NCI-H1092 (cell line): ENCODE measurements at places on chromosomes 13 and 19.

GRCh38 chr13:28539625-28540286 lies 44.8 kb upstream of the FLT1 start:
- DNase-seq, result no peak

- no peak for DNase-seq
Measured at GRCh38 chr13:23146006-23146405, 34.8 kb upstream of the SGCG start.

DNA sequence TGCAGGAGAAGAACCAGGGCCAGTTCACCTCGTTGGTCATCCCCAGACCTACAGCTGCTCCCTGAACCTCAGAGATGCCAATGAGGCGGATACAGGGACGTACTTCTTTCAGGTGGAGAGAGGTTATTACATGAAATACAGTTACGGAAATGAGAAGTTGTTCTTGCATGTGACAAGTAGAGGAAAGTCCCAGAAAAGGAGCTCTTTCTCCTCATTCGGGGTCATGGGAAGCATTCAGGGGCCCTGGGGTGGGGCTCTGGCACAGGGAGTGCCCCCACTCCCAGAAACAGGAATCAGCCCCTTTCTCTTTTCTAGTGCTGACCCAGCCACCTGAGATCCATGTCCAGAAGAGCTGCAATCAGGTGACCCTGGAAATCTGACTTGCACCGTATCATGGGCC lies 4.5 kb upstream of the SIGLEC9 start:
- no peak for DNase-seq

GRCh38 chr19:51938936-51939335 lies 11.7 kb downstream of the ZNF613 start:
- DNase-seq, result no peak

- DNase-seq, result no peak
Measured at GRCh38 chr13:111521030-111521429, 200.6 kb downstream of the TEX29 start.

GRCh38 chr19:58586133-58586765 lies 13.1 kb upstream of the MZF1 start:
- DNase-seq, result no peak

- DNase-seq, result no peak
Measured at GRCh38 chr19:35750167-35750566, 1.8 kb downstream of the LIN37 start.

DNA sequence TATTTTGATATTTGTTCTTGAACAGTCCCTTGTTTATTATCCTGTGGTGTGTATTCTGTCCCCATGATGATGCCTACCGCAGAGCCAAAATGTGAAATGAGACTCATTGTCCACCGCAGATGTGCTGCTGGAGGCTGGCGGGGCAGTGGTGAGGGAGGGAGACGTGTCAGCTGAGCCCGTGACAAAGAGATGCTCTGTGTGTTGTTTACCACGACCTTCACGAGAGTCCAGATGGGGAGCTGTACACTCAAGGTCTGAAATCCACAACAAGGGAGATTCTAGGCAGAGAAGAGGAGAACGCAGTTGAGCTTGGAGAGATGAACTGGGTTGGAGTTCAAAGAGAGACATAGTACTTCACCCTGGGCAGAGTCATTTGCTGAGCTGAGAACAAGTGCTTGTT lies 20.8 kb upstream of the AMER2 start:
- no peak for DNase-seq

DNA sequence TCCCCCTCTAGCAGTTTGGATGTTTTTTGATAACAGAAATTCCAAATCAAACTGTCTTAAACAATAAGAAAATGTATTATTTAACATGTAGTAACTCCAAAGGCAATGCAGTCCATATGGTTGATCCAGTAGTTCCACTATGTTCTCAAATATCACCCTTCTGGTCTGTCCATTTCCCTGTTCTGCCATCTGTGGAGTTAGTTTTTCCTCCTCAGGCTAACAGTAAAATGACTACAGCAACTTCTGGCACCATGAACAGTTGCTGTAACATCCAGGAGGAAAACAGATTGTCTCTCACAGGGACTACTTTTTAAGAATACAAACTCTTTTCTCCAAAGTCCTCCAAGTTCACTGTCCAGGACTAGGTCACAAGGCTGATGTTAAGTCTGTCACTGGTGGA lies 455.4 kb downstream of the FGF14 start:
- DNase-seq, result no peak

GRCh38 chr13:50225193-50226155 lies 210.2 kb downstream of the KCNRG start:
- no peak for DNase-seq

DNA sequence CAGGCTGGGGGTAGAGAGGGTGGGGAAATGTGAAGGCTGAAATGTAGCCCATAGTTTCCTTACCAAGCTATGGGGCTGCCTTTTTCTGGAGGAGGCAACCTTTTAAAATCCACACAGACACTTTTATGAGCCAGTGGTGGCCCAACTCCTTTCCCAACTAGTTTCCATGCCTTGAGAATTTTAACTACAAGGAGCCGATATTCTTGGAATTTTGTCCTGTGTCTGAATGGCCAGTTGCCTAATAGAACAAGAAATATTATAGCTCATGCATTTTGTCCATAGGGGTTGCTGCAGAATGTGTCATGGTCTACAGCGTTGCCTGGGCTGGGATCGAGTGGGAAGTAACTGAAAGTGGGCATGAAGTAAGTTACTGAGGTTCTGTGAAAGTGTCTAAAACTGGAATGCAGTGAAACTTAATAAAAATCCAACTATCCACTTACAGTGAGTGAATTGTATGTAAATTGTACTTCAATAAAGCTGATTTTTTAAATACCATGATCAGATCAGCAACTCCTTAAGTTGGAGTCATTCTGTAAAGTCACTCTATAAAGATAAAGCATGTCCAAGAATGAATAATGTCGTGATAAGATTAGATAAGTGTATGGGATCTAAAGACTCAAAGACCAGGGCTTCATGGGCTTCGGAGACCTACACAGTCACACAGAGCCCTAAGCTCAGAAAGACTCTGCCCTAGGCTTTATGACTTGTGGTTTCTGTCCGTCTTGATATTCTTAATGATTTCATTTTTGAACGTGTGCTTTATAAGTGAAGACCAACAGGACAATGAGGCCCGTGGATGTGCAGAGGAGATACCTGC lies 122.6 kb upstream of the FNDC3A start:
- no peak for DNase-seq

- DNase-seq, result no peak
Measured at GRCh38 chr13:93326234-93326811, 99.7 kb downstream of the GPC6 start.

- DNase-seq, result peak; percentile 72
Measured at GRCh38 chr13:101416181-101417042, at the start of gene NALCN. NALCN (minus strand) TSS chr13:101416508; CDS start chr13:101399126, 17,382 bp downstream.

DNA sequence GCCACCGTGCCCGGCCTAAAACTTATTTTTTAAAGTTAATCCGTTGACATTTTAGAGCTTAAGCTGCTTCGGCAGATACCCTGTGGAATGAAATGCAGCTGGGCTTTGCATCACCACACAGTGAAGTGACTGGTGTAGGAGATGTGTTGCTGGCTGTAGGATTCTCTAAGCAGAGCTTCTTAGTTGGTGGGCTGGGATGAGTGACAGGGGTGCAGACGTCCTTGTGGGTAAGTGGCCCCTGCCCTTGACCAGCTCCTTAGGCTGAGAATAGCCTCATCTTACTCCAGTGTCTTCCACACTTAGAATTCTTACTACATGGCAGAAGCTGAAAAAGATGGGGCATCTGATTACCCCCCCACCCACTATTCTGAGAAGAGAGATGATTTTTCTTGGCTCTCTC lies 11.6 kb downstream of the GATAD2A start:
- DNase-seq, result no peak

GRCh38 chr13:26806891-26807290 lies 46.3 kb upstream of the GPR12 start:
- no peak for DNase-seq

DNA sequence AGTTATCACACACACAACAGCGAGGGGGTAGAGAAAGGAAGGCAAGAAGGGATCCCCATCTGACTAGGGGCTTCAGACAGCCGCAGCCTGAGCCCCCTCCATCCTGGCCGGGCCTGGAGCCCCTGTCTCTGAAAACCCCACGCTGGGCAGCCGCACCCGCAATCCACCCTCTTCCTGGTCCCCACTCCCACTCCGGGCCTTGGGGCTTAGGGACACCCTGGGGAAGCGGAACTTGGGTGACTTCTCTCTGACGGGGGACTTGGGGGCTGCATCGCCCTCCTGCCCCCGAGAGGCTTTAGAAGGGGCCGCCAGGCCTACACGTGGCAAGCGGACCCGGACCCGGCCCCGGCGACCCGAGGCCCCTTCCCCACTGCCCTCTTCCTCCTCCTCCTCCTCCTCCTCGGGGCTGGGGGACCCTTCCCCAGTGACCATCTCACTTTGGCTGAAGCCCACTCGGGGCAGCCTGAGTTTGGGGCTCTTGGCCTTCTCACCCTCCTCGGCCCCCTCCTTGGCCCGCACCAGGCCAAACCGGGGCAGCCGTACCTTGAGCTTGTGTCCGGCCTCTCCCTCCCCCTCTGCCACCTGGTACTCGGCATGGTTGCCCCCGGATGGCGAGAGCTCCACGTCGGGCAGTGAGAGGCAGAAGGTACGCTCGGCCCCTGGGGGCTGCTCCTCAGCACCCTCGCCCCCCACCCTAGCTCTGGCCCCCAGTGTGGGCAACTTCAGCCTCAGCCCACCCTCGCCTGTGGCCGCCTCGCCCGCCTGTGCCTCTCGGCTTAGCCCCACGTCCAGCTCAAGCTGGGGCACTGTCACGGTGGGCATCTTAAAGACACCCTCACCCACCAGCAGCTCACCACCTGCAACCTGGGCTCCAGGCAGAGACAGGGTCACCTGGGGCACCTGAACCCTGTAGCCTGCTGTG lies 4.2 kb upstream of the HIPK4 start:
- no peak for DNase-seq

- DNase-seq, result no peak
Measured at GRCh38 chr13:59477011-59477410, 686.7 kb downstream of the DIAPH3 start.

DNA sequence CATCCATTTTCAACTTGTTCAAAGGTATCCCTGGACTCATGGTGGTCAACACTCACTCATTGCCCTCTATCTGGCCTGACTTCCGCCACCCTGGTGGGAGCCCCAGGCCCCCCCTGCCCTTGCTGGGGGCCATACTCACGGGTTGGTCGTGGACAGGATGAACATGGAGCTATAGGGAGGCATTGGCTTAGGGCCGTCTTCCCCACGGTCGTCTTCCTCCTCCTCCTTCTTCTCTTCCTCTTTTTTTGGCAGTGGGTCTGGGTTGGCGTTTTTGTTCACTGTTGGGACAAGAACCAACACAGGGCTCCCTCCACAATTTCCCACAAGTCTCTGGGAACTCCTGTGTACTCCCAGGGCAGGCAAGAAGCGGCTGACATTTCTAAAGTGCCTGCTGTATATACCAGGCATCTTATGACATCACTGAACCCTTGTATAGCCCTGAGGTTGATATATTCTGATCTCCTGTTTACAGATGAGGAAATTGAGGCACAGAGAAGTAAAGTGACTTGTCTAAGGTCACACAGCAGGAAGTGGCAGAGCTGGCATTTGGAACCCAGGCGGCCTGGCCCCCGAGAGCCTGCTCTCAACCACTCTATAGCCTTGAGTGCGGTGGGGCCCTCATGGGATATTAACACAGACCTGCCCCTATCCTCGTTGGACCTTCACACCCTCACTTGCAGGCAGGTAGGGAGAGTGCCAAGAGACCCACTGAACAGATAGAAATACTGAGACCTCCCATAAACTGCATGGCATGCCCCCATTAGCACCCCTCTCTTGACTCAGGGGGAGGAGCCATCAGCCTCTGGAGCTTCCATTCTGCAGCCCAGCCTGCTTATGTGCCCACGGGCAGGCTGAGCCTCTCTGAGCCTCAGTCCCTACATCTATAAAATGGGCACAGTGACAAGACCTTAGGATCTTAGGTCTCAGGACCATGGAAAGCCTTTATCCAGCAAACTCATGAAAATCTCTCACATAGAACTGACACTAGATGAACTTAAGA lies 135.0 kb downstream of the IER2 start:
- no peak for DNase-seq

DNA sequence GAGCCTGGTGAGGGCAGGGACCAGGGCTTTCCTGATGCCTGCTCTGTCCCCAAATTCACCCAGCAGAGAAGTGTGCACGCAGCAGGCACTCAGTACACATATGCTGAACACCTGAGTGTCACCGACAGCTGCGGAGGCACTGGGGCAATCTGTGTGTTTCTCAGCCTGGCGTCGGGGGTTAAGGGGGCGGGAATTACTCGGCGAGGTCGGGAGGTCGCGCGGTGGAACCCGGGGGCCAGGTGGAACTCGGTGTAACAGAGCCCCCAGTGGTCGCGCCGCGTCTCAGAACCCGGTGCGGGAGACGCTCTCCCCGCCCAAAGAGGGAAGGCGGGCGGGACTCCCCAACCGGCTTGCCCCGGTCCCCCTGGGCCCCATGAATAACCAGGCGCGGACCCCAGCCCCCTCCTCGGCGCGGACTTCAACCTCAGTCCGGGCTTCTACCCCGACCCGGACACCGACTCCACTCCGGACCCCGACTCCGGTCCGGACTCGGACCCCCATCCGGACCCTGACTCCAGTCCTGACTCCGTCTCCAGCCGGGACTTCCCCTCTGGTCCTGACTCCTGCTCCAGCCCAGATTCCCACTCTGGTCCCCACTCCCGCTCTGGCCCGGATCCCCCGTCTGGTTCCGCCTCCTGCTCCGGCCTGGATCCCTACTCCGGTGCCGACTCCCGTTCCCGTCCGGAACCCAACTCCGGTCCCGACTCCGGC lies at the start of gene SELENOV:
TSS of gene SELENOV (plus strand) at position 300 of the 711 bp plus-strand sequence. CDS start at position 374, 74 bp downstream.
- peak; percentile 36 for DNase-seq

GRCh38 chr13:113448545-113448884 lies 4.8 kb downstream of the ADPRHL1 start:
- DNase-seq, result no peak

DNA sequence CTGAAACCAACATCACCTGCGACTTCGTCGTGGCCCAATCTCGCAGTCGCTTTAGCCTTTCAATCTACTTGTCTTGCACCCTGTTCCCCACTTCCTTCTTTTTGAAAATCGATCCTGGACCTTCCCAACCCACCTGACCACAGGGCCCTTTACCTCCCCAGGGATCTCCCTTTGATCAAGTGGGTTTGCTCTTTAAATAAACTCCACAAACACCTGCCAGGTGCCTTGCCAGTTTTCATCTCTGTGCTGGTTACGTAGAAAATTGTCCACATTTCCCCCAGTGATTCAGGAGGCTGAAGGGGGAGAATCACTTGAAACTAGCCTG lies 14.5 kb upstream of the RAB20 start:
- no peak for DNase-seq

DNA sequence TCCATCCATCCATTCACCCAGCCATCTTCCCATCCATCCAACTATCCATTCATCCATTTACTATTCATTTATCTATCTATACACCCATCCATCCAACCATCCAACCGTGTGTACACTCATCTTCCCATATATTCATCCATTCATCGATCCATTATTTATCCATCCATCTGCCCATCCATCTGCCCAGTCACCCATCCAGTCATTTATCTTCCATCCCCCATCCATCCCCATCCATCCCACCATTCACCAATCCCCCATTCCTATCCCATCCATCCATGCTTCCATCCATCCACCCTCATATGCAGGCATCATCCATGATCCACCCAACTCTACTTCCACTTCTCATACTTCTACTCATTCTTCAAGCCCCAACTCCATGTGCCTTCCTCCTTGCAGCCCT lies 14.0 kb upstream of the HOMER3 start:
- DNase-seq, result no peak

- DNase-seq, result no peak
Measured at GRCh38 chr19:4584670-4585460, 25.4 kb upstream of the SEMA6B start.
